ENCODE measurements at places on chromosomes 5 and 9.

GRCh38 chr9:126986506-126986951 lies 71.9 kb downstream of the RALGPS1 start:
- DNase-seq: no peak

DNA sequence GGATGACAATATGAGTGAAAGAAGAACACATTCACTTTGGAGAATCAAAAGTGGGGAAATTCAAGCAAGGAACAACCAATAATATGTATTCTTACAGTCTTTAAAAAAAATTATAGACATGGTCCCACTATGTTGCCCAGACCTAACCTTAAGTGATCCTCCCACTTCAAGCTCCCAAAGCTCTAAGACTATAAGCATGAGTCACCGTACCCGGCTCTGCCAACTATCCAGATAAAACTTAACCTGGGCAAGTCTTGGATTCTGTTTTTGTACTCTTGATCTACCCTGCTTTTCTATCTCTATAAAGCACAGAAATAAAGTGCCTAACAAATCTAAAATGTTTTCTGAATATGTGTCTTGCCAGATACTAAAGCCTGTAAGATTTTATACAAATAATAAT lies 30.9 kb downstream of the CEMIP2 start:
- DNase-seq: no peak

DNA sequence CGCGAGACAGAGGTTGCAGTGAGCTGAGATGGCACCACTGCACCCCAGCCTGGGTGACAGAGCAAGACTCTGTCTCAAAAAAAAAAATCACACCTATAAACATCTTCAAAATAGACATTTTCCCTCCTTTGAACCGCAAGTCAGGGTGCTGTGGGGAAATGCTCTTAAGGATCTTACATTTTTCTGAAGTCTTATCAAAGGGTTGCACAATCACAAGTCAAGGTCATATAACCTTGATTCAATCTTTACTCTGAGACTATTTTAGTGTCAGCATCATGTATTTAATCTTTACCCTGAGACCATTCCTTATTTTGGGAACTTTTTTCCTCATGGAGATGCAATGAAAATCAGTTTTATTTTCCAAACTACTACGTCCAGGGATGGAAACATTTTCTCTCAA lies 62.8 kb upstream of the RANBP3L start:
- DNase-seq: no peak

- DNase-seq: no peak
Measured at GRCh38 chr9:16058131-16058549, 505.3 kb downstream of the CCDC171 start.

- no peak for DNase-seq
Measured at GRCh38 chr5:60538955-60539866, 160.8 kb downstream of the DEPDC1B start.

GRCh38 chr5:77172713-77173328 lies 37.7 kb upstream of the PDE8B start:
- no peak for DNase-seq

Measured in stimulated activated CD8-positive, alpha-beta memory T cell treated with anti-CD3 and anti-CD28 coated beads, Interleukin-4, amount 100 ng/mL, for 1 hour (primary cell).